ENCODE measurements at places on chromosomes 1 and 21.

GRCh38 chr1:179095924-179096323 lies 14.1 kb downstream of the TOR3A start:
- no peak for DNase-seq

DNA sequence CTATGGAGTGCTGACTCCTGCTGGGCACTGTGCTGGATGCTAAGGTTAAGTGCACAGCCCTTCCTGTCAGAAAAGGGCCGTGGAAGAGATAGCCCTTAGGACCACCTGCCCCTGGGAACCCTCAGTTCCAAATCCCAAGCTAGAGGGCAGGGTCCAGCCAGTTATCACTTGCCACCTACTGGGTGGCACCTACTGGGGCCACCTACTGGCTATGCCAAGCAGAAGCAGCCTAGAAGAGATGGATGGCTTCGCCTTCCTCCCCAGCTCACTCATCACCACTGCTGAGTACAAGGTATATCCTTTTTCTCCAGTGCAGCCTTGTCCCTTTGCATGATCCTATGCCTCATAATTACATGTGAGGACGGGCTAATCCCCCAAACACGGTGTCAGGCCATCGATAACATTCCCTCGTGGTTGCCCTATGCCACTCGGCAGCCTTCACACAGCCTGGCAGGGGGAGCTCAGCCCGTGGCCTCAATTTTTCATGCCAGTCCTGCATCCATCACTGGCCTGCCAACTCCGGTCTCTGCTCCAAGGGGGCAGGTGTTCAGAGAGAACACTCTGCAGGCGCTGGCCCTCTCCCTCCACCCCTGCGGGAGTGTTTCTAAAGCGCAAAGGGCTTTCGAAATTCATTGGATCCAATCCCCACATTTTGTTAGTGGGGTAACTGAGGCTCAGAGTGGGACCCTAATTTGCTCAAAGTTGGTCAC lies 49.0 kb downstream of the SYT2 start:
- DNase-seq, result peak; percentile 45

- DNase-seq, result no peak
Observed at GRCh38 chr1:10450836-10451235, 1.0 kb downstream of the CORT start.

- no peak for DNase-seq
Observed at GRCh38 chr21:34999397-34999941, 49.6 kb downstream of the RUNX1 start.

- no peak for DNase-seq
Observed at GRCh38 chr1:112399456-112399855, 3.4 kb downstream of the CTTNBP2NL start.

Measured in DMS53 (cell line).